ENCODE measurements at places on chromosomes 3 and 15.

- no peak for DNase-seq
These were observed 23.2 kb downstream of the ZBED2 start for GRCh38 chr3:111571907-111572460.

GRCh38 chr15:79027532-79028410, 62.8 kb downstream of the RASGRF1 start:
- DNase-seq, result no peak

- DNase-seq, result no peak
These were observed 368.7 kb downstream of the MFSD1 start for GRCh38 chr3:159170436-159171003.

- no peak for DNase-seq
These were observed 87.6 kb downstream of the FOXP1 start for GRCh38 chr3:71495708-71496472.

GRCh38 chr3:50350213-50350526, 405 bp downstream of the NPRL2 start:
- DNase-seq, result no peak

DNA sequence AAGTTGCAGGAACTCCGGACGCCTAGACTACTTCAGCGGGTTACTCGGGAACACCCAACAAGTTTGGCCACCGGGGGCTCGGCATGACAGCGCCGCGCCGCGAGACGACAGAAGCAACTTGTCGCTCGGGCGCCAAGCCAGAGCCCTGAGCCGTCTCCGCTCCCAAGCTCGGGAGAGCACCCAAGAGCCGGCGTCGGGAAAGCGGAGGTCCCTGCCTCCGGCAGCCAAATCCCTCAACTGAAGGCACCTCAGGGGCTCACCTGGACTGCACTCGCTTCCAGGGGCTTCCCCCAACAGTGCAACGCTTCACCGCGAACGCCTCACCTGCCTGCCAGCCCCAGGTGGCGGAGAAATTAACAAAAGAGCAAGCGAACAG, 640 bp downstream of the MB21D2 start:
- DNase-seq, result no peak

DNA sequence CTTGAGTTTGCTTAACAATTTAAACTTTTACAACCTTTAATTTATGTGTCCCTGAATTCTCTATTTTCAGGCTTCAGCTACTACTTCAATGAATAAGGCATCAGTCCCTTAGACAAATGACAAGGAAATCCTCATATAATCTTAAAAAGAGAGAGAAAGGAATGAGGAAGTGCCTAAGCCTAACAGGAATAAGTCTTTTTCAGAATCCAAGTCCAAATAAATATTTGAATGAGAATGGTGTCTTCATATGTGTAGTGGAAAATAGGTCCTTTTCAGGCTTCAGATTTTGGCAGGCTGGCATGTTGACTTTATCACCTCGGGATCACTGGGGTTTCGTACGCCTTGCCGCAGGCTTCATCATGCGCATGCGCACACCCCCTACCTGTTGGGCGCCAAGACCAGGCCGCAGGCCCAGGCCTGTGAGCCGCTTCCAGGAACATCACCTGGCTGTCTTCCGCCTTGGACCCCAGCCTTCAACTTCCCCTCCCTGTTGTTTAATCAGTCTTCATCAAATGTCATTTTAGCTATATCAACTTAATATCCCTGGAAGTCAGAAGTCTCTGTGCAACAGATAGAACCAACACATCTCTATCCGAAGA, 334.5 kb downstream of the SOX2 start:
- DNase-seq, result no peak

GRCh38 chr3:81173514-81173913, 587.9 kb downstream of the GBE1 start:
- no peak for DNase-seq

- no peak for DNase-seq
These were observed 59.8 kb downstream of the THBS1 start for GRCh38 chr15:39640665-39641064.

GRCh38 chr3:4421121-4421520, 45.9 kb downstream of the SUMF1 start:
- no peak for DNase-seq

GRCh38 chr3:21271606-21272016, 479.4 kb downstream of the ZNF385D start:
- DNase-seq, result no peak

DNA sequence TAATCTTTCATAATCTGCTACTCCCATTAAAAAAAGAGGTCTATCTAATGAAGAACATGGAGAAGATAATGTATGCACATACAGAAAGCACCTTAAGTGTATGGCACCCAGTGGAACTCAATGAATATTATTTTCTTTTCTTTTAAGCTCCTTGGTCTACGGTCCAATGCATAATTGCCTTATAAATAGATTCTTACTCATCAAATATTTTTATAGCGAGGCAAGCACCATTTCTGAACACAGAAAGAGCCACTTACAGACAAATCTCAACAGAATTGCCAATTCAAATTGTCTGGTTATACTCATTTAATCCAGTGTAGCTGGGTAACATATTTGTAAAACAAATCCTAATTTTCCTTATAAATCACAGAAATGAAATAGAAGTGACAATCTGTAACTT, 6.3 kb downstream of the PDZRN3 start:
- no peak for DNase-seq

DNA sequence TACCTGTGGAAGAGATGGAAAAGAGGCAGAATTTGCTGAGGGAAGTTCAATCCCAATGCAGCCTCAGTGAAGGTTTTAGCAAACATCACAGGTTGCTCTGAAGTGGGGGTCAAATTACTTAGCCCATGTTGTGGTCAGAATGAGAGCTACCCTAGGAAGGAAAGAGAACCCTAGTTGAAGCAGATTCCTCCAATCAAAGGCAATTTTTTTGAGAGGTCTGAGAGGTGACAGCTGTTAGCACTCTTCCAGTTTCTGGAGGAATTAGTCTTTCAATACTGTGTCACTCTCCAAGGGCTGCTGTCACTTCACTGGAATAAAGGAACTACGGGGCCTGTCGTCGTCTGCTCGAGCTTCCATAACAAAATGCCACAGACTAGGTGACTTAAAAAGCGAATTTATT, 584.2 kb upstream of the DPPA4 start:
- DNase-seq, result no peak

DNA sequence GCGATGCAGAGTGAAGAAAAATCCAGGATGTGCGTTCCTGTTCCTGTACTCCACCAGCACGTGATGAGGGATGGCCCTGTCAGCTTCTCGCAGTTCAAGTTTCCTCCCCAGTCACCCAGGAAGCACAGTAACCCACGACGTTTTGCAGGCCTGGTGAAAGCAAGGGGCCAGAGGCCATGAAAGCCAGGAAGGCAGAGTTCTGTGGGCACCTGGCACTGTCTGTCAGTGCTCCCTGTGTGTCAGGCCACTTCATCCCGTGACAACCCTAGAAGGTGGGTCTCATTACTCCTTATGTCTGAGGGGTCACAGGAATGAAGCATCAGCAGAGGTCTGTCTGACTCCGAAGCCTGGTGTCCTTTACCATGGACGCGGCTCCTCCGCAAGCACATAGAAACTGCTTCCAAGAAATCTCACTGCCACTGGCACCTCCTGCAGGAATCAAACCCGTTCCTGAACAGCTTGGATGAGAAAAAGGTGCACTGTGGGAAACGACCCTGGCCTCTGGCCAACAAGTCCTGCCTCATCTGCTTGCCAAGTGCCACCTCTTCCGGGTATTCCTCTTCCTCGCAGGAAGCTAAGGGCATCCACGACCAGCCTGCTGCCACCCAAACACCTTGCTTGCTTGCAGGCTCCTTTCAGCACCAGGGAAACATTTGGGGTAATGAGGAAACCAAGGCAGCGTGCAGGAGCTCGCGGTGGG, 14.6 kb downstream of the RAB43 start:
- DNase-seq, result no peak

All from glomerular endothelial cell (primary cell).